ENCODE measurements at places on chromosomes 13 and 19.

DNA sequence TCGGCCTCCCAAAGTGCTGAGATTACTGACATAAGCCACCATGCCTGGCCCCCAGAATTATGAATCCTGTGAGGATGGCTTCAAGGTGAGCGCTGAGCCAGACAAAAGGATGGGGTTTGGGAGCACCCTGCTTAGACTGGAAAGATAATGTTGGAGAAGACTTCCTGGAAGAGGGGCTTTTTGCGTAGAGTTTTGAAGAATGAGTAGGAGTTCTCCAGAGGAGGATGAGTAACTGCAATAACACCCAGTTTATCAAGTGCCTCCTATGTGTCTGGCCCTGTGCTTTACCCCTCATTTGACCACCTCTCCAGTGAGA, 641 bp upstream of the GDF15 start:
- DNase-seq = no peak

- DNase-seq = no peak
Observed at GRCh38 chr19:31427857-31428256, 78.6 kb upstream of the TSHZ3 start.

DNA sequence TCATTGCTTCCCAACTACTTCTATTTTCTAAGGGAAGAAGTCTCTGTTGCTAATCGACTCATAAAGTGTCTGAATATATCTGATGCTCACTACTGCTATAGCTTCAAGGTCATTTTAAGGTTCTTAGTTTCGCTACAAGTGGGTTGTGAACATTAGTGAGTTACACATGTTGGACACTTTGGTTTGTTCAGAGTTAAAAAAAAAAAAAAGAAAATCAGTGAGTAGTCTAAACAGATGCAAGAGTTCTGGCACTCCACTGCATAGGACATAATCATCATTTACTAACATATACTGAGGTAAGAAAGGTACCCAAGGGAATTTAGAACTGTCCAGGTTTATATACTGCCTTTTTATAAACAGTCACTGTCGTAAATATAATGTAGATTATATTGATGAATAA, 108.8 kb downstream of the KLF12 start:
- DNase-seq = no peak

DNA sequence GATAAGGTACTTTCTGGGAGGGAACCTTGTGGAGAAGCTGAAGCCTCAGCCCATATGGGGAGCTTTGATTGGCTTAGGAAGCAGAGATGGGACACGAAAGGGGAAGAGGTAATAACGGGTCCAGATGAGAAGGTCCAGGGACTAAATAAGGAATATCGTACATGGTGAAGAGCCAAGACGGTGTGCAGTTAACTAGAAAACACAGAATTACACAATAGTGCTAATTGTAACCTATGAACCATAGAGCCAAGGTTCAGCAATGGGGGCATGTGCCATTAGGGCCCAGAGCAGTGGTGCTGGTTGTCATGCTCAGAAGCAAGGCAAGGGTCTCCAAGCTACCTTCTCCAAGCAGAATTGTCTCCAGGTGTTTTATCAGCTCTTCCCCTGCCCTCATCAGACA, 106.1 kb downstream of the IRS2 start:
- no peak for DNase-seq

DNA sequence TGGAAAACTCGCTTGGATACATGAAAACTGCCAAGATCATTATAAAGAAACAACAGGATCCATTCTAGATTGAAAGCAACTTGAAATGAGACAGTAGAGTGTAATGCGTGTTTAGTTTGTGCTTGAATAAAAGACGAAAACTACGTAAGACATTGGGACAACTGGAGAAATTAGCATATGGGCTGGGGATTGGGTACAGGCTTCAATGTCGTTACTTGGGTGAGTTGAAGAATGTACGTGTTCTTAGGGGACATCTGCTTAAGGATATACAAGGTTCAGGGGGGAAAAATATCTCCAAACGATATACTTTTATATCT, 471 bp upstream of the ERVK3-1 start:
- no peak for DNase-seq

- DNase-seq = no peak
Observed at GRCh38 chr13:26759249-26759906, 1.2 kb downstream of the GPR12 start.

GRCh38 chr19:15937771-15938170, 3.4 kb upstream of the CYP4F11 start:
- DNase-seq = no peak

- DNase-seq = no peak
Observed at GRCh38 chr19:44777715-44778347, at the start of gene CBLC. Gene CBLC (plus strand): TSS chr19:44777890. CDS start chr19:44777932, 42 bp downstream.

DNA sequence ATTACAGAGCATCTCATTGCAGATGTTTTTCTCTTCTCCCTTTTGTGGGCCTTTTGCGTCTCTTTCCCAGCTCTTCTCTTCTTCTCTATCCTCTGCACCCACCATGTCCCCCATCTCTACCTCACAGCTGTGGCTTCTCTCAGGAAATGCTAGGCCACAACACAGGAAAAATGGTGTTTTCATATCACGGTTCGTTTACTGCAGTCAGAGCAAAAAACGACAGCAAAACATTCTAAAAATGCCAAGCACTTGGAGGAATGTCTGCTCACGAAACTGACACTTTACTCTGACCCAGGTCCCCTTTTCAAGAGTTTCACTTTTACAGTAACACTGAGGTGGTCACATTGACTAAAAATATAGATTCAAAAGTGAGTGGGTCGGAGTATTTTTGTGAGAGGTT, 152.2 kb downstream of the DCT start:
- DNase-seq = no peak

DNA sequence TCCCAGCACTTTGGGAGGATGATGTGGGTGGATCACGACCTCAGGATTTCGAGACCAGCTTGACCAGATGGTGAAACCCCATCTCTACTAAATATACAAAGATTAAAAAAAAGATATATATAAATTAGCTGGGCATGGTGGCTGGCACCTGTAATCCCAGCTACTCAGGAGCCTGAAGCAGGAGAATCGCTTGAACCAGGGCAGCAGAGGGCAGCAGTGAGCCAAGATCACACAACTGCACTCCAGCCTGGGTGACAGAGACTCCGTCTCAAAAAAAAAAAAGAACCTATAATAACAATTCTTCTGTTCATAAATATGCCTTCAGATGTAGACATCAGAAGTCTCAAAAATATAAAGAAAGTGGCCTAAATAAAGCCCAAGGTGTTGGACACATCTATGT, 7.6 kb downstream of the ZNF737 start:
- DNase-seq = no peak

- DNase-seq = peak; percentile 42
Observed at GRCh38 chr13:33250609-33251008, 34.9 kb downstream of the STARD13 start.

DNA sequence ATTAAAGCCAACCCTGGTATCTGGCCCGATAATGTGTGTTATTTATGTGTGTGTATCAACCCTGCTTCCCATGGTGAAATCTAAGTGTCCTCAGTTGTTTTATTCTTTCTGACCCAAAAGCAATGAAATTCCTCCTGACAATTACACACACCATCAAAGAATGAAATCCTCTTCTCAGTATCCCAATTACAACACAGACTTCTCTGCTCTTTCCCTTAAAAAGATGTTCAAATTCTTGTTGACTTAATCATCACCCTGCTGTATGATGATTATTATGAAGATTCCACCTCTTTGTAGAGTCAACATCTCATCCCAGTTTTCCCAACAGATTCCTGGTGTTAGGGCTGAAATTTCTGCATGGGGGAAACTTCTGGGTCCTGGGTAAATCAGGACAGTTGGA, 8.9 kb upstream of the TRPC4 start:
- no peak for DNase-seq

DNA sequence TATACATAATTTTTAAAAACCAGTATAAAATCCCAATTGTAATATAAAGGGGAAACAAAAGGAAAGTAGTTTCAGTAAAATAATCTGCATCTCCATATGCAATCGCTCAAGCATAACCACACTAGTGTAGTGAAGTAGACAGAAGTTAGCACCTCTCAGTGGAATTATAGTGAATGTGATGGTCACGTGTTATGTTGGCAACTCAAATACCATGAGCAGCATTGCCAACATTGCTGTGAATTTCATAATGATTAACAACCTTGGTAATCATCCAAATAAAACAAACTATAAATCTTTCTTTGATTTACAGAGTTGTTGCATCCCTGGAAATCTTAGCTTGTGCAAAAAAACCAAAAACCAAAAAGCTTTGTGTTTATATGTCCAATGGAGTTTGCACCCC, 77.3 kb upstream of the SIAH3 start:
- peak; percentile 30 for DNase-seq

DNA sequence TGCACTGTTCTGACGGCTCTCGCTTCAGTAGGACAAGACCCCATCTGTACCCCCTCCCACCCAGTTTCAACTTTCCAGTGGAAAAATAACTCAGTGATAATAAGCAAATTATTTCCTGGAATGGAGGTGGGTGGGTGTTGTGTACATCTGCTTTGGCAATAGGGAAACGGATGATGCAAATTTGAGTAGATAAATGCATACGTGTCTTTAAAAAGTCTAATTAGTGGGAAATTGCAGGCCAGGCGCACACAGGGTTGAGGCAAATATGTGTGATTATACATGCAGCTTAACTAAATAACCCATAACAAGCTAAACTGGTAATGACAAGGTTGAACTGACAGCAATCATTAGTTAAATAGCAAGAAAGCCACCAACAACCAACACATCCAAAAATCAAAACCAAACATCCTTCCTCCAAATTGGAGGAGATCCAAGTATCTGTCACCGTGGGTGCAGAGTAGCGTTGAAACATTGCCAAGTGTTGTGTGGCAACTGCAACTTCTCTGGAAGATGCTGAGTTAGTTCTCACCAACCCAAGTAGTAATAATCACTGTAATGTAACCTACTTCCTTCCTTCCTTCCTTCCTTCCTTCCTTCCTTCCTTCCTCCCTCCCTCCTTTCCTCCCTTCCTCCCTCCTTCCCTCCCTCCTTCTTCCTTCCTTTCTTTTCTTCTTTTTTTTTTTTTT, 54.6 kb downstream of the TRPM4 start:
- DNase-seq = peak; percentile 16

- DNase-seq = no peak
Observed at GRCh38 chr13:107138486-107138885, 570.5 kb upstream of the ARGLU1 start.

- peak; percentile 47 for DNase-seq
Observed at GRCh38 chr13:27393101-27393500, 31.3 kb upstream of the GTF3A start.

DNA sequence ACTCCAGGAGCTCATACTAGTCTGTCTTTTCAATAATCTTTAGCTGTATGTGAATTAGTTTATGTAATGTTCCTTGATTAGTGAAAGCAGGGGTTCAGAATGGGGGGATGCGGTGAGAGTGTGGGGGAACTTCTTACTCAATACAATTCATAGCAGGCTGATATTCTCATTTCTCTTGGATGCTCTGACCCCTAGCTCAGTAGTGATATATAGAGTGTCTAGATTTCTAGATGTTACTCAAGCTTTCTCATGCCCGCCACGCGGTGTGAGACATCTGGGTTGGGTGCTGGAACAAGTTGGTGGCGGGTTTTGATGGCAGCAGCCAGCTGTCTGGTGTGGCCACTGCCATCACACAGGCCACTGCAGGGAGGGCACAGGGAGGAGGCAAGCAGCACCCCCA, 39.3 kb upstream of the FLT1 start:
- DNase-seq = no peak

- DNase-seq = no peak
Observed at GRCh38 chr19:20964798-20965197, 41.7 kb downstream of the ZNF85 start.

DNA sequence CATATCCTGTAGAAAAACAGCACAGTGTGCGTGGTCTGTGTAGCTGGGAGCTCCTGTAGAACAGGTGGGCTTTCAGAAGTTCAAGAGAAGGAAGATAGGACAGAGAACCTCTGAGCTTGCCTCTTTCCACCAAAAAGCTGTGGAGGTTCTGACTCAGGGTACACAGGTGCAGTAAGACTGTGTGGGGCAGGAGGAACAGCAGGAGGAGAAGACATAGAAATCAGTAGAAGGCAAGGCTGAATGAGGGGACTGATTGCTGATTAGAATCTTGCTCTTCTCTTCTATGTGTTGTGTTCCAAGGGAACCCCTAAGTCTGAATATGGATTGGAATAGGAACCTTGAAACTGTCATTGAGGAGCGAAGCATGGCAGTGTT, 122.7 kb downstream of the AKAP11 start:
- no peak for DNase-seq

DNA sequence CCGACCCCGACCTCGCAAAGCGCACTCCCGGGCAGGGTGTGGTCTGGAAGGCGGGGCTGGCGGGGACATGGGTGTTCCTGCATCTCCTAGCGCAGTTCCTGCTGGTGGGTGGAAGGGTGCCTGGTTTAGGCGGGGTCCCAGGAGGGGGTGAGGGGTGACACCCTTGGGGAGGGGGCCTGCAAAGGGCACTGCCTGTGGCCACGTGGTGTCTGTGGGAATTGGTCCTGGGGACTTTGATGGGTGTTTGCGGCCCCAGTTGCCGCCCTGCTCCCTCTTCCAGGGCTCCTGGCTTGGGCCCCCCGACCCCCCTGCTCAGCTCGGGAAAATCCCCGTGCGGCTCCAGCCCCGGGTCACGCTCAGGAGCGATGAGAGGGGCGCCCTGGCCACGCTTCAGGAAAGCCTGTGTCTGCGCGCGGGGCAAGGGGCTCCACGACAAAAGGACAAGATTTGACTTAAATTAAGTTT, 19.1 kb downstream of the WTIP start:
- DNase-seq = no peak

GRCh38 chr19:33368074-33368864, 5.2 kb upstream of the CEBPG start:
- no peak for DNase-seq

DNA sequence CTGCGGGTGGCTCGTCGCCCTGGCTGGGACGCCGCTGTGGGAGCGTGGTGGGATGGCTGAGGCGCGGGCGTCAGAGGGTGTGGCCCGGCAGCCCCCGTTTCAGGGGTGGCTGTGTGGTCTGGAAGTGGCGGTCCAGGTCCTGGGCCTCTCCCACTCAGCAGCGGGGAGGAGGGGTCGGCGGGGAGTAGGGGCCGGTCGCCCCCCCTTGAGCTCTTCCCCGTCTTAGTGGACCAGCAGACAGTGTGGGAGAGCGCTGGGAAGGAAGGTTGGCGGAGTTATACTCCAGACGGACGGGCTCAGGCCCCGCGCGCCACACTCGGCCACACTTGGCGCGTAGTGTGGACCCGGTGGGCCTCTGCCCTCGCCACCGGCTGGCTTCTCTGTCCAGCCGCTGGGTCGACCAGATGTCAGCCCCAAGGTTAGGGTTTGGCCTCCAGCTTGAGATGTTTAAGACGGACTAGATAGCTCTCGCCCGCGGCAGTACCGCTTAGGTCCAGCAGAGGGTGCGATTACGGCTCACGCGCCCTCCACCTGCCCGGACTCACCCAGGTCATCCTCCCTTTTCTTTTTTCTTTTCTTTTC, 21.7 kb upstream of the ZNF429 start:
- no peak for DNase-seq

DNA sequence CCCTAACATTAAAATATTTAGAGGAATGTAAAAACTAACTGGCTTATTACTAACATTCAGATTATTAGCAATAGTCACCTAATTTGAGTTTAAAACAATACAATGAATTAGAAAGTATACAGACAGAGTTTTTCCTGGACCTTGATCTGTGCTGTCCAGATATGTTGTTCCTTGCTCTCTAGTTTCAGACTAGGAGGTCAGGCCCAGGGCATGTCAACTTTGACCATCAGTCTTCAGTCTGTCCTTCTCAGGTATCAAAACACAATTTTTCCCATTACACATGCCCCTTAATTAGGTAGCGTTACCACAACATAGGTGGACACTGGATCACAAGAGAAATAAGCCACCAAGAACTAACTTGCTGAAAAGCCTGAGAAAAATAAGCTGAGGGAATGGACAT, 197.0 kb downstream of the MAB21L1 start:
- no peak for DNase-seq
